ENCODE measurements at places on chromosomes 5 and 9.

DNA sequence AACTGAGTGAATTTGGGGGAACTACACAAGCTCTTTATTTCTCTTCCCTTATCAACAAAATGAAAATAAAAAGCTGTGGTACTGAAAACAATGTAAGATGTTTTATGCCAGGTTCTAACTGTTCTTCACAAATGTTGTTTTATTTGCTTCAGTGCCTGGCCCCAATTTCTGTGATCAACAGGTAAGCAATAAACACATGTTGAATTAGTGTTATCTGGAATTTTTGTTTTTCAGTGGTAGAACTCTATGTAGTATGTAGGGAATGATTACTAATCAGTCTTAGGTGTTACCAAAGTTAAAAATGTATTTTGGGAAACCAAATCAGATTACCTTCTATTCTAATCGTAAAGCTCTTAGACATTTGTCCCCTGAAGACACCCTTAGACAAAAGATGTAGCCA is 7.5 kb upstream of the DPYSL3 start:
- no peak for DNase-seq

DNA sequence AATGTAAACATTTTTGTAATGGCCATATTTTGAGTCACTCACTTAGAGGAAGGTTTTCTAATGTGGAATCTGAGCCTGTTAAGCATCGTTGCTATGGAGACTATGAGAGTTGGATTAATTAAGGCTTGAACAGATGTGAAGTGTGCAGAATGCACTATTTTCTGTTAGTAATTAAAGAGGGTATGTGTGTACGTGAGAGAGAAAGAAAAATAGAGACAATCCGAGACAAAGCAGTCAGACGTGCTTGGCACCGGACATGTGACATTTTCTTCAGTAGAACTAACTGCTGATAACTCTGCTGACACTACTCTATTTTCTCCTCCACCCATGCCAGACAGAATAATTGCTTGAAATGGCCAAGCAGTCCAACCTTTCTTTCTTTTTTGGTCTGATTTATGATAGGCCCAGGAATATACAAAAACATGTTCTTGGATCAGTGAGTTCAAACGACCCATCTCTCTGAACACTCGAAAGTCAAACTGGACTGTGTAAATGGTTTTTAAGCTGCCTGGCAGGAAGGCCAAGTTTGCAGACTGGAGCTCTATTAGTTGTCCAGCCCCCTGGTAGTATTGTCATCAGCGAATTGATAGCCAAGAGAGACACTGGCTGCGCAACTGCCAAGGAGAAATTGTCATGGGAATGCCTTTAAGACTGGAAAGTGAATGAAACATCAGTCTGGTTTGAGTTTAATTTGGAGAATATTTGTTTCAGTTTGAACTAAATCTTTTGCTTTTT is 322.1 kb downstream of the ARHGEF28 start:
- DNase-seq: no peak

DNA sequence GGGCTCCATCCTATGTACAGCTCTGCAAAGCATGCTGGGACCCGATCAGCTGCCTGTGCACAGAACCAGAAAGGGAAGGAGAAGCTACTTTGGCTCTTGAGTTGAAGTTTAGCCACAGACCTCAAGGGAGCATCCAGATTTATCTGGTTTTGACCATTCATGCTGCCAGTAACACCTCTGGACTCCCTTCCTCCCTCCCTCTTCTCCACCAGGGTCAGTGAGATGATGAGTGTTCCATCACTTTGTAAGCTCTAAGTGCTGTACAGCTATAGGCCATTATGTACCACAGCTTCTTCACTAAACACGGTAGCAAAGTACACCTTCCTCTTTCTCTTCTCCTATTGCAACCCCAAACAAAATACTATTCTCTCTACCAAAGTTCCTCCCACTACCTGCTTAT is 77.9 kb downstream of the GLIS3 start:
- no peak for DNase-seq

GRCh38 chr5:82106207-82106606 is 134.4 kb downstream of the ATG10 start:
- DNase-seq: no peak

DNA sequence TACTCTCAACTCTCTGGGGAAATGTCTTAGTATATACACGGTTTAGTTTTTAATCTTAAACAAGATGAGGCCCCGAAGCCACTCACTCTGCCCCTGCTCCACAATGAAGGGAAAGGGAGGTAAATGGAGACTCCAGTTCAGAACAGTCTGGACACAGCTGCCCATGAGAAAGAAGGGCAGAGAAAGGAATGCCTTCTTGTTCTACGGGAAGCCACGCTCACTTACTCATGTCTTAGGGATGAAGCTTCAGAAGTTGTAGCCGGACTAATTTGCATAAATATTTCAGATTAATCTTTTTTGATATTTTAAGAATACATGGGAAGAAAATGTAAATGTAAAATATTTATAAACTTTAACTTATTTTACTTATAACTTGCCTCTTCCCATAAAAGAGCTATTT is 94.0 kb downstream of the COL23A1 start:
- DNase-seq: no peak

- DNase-seq: no peak
These were observed 35.7 kb downstream of the EXD3 start for GRCh38 chr9:137387114-137387890.

DNA sequence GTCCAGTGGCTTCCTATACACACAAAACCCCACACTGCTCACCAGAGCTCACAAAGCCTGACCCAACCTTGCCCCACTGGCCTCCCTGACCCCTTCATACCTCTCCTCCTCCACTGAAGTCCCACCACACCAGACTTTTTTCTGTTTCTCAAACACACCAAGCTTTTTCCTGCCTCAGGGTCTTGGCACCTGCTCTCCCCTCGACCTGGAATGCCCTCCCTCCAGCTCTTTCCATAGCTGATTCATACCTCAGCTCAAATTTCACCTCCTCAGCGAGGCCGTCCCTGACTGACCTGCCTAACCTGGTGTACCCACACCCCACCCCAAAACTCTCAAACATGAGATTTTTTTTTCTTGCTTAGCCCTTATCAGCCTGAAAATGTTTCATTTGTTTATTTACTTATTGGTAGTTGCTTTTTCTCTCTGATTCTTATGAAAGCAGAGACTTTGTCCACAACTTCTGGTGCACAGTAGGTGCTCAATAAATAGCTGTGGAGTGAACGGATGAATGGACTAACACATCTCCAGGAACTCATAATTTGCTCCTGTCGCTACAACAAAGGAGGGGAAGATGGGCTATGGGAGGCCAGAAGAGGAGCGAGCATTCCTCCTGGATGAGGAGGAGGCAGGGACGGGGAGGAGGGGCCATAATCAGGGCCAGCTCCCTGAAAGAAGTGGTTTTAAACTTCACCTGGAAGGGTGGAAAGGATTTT is 84.3 kb downstream of the SH3TC2 start:
- DNase-seq: no peak

DNA sequence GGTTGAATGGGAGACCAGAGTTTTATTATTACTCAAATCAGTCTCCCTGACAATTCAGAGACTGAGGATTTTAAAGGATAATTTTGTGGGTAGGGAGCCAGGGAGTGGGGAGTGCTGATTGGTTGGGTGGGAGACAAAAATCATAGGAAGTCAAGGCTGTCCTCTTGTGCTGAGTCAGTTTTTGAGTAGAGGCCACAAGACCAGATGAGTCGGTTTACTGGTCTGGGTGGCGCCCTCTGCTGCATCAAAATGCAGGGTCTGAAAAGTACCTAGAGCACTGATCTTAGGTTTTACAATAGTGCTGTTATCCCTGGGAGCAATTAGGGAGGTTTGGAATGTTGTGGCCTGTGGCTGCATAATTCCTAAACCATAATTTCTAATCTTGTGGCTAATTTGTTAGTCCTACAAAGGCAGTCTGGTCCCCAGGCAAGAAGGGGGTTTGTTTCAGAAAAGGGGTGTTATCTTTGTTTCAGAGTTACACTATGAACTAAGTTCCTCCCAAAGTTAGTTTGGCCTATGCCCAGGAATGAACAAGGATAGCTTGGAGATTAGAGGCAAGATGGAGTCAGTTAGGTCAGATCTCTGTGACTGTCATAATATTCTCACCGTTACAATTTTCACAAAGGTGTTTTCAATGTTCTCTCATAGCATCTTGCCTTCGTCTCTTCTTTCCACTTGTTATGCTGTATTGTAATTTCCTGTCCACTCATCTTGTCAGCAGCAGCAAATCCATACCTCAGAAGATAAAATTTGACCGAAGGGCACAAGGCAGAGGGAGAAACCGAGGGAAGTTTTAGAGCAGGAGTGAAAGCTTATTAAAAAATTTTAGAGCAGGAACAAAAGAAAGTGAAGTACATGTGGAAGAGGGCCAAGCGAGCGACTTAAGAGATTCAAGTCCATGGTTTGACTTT is 59.2 kb upstream of the CLINT1 start:
- DNase-seq: no peak

DNA sequence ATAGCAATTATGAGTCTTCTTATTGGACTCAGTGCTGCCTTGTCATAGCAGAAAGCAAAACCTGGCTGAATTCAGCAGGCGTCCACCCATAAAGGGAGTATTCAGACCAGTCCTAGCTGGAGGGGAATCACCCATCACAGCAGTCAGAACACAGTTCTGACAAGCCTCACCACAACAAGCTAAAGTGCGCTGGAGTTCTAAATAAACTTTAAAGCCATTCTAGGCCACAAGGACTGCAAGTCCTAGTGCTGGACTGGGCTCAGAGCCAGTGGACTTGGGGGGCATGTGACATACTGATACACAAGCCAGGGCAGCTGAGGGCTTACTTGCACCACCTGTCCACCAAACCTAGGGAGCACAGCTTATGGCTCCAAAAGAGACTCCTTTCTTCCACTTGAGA is 115.3 kb upstream of the PCSK5 start:
- no peak for DNase-seq

DNA sequence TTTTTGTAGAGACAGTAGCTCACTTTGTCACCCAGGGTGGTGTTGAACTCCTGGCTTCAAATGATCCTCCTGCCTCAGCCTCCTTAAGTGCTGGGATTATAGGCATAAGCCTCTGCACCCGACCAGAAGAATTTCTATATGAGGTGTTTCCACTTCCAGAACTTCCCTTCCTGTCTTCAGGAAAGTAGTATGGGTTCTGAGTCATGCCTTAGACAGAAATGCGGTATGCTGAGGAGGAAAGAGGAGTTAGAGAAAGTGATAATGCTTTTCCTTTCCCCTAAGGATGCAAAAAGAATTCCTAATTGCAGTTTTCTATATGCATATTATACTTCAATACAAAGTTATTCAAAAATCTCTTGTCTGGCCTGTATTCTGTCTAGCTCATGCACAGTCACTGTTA is 16.4 kb upstream of the ADAMTSL1 start:
- DNase-seq: no peak

GRCh38 chr5:1515921-1516571 is 7.7 kb downstream of the LPCAT1 start:
- DNase-seq: no peak

DNA sequence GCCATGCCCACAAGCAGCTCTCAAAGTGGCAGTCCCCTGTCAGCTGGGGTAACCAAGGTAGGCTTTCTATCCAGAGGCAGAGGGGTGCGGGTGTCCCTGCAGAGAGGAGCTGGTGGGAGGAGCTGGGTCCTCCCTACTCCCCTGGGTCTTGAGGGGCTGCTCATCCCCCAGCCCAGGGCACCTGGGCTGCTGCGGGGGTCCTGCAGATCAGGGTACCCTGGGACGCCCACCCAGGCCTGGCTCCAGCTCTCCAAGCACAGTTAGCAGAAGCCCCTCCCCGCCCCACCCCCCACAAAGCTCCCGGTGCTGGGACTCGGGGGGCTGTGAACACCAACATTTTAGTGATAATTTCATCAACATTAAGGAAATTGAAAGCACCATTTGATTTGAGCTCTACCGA is 29.8 kb downstream of the VAV2 start:
- no peak for DNase-seq

- no peak for DNase-seq
These were observed 682 bp downstream of the DHX29 start for GRCh38 chr5:55306641-55307382.

DNA sequence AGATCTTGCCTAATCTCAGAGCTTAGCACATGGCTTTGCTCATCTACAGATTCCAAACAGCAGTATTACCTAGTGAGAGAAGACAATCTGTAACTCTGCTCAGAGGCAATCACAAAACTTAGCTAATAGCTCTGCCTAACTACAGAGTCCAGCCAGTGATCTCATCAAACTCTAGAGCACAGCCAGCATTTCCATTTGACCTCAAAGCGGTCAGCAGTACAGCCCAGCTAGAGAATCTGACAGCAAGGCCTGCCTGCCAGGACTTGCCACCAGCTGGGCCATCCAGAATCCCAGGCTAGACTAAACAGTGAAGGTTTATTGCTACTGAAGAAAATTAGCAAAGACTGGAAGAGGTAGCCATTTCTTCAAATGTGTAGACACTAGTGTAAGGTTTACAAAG is 217.9 kb upstream of the VLDLR start:
- DNase-seq: no peak

DNA sequence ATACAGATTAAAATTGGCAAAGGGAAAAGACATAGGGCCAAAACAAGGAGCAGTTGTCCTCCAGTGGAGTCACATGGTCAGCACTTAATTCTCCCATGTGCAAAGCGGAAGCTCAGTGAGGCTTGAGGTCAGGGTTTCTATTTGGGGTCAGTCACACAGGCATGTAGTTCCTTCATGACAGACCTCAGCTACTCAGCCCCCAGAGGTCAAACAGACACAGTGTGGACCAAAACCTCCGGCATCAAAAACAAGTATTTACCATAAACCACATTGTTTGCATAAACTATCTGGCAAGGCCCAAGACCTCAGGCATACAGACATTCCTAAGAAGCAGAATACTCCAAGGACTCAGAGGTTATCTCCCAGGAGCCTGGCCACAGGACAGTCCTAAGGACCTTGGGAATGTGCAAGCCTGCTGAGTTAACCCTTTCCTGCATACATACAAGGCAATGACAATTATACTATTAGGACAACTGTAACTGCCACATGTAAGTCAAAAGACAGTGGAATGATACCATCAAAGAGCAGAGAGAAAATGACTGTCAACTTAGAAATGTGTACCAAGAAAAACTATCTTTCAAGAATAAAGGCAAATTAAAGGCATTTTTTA is 28.7 kb upstream of the FNIP1 start:
- DNase-seq: no peak

- DNase-seq: no peak
These were observed 78.3 kb downstream of the FBXL17 start for GRCh38 chr5:108303611-108304010.

- no peak for DNase-seq
These were observed 113.4 kb downstream of the MRPL36 start for GRCh38 chr5:1686016-1686802.

DNA sequence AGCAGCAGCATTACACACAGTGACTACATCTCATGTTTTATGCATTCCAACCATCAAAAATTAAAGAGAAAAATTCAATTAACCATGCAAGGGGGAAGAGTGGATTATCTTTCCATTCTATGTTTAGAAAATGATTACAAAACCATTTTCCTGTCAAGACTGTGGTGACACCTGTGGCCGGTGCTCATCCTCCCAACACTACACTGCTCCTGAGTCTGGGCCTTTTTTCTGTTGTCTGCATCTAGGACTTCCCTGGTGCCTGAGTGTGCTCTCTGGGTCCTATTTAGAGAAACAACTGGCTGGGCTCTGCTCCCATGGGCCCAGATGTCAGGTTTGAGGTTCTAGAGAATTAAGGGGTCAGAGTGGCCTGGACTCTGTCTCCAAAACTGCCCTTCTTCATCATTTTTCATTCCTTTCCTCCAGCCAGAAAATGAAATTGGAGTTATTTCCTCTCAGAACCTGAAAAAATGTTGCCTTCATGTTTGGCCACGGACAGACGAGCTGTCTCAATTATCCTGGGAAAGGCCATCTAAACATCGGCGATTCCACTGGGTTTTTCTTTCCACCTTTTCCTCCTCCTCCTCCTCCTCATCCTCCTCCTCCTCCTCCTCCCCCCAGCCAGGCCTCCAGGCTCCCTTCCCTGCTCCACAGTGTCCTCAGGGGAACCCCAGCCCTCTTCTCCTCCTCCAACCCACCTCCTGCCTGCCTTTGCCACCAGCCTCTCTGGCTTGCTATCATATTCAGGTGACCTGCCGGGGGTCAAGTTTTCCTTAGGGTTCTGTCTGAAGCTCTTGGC is 11.4 kb upstream of the ARSI start:
- no peak for DNase-seq

Data from posterior cingulate gyrus (tissue), 11 donors.